GM13976 (cell line): ENCODE measurements at places on chromosomes 3 and 15.

GRCh38 chr3:129520960-129521359 lies 7.5 kb upstream of the RHO start:
- no peak for DNase-seq

- no peak for DNase-seq
These were observed 76.0 kb downstream of the ZNF609 start for GRCh38 chr15:64536244-64536836.

DNA sequence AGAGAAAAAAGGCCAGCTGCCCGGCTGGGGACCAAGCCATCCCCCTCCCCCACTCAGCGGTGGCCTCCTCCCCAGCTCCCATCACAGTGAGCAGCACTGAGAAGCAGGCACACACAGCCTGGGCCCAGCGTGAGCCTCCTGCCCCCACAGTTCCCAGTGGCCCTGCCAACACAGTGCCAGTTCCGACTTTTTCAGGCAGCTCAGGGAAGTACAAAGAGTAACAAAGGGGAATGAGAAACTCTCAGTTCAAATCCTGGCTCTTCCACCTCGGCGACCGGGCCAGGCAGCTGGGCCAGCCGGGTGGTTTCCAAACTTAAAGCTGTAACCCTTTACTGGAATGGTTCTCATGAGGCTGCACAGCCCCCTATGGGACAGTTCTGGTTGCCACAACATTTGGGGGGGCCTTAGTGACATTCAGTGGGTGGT lies 18.5 kb downstream of the TNK2 start:
- no peak for DNase-seq

DNA sequence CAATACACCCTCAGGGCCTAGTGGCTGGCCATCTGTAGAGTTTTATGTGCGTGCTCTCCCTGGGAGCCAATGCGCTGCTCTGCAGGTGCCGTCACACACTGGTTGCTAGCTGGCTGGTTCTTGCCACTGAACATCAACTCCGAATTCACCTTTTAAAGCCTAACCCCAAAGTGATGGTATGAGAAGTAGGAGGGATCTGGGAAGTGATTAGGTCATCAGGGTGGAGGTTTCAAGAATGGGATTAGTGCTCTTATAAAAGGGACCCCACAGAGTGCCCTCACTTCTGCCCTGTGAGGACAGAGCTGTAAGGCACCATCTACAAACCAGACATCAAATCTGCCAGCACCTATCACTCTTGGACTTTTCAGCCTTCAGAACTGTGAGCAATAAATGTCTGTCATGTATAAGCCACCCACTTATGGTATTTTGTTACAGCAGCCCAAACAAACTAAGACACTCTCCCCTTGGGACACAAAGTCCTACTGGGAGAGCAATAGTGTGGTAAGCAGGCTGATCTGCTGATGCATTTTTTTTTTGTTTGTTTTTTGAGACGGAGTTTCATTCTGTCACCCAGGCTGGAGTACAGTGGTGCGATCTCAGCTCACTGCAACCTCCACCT lies 20.3 kb downstream of the RGMA start:
- no peak for DNase-seq

DNA sequence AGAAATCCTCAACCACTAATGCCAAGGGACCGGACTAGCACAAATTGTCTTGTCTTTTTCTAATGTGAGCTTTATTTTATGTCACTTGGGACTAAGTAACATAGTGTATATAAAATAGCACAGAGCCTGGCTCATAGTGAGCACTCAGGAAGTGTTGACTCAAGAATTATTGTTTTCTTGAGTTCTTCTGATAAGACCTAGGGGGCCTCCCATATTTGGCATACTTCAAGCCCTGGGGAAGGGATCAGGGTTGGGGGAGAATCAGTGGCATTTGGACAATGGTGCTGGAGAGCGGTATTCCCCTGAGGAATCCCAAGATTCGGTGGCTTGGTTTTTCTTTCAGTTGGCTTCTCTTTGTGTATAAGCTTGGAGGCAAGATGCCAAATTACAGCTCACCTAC lies 19.4 kb downstream of the ZNF80 start:
- no peak for DNase-seq

DNA sequence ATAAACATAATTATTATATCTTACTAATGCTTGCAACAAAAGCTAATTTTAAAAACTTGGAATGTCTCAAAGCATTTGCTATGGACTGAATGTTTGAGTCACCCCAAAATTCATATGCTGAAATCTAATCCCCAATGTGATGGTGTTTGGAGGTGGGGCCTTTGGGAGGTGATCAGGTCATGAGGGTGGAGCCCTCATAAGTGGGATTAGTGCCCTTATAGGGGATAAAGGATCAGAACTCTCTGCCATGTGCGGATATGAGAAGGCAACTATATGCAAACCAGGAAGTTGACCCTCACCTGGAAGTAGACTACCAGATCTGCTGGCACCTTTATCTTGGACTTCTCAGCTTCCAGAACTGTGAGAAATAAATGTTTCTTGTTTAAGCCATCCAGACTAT lies 137.7 kb downstream of the LIPC start:
- DNase-seq, result no peak

- DNase-seq, result peak; percentile 73
These were observed 376 bp downstream of the KPNA4 start for GRCh38 chr3:160564949-160565441.

DNA sequence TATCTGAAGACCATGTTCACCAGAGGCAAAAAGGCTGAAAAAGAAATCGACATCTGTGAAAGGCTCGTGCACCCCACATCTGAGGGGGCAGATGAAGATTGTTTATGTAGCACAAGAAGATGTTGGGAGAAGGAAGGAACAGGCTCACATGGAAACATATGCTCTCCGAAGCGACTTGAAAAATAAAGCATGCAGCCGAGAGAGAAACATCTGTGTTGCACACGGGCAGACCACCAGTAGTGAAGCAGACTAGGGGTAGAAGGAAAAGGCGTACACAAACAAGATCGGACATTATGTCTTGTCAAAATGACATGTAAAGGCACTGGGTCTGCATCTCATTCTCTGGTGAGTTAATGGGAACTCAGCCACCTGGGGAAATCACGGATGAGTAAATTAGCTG lies 356.5 kb downstream of the ZIC4 start:
- no peak for DNase-seq

DNA sequence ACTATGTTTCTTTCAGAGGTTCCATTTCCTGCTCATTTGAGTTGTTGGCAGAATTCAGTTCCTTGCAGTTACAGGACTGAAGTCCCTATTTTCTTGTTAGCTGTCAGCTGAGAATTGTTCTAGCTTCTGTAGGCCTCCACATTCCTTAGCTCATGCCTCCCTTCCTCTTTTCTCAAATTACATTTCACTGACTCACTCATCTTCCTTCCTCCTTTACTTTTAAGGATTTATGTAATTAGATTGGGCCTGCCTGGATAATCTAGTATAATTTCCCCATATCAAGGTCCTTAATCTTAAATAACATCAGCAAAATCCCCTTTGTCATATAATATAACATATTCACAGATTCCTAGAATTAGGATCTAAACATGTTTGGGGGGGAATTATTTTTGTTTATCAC lies 40.6 kb upstream of the RBMS3 start:
- DNase-seq, result no peak

DNA sequence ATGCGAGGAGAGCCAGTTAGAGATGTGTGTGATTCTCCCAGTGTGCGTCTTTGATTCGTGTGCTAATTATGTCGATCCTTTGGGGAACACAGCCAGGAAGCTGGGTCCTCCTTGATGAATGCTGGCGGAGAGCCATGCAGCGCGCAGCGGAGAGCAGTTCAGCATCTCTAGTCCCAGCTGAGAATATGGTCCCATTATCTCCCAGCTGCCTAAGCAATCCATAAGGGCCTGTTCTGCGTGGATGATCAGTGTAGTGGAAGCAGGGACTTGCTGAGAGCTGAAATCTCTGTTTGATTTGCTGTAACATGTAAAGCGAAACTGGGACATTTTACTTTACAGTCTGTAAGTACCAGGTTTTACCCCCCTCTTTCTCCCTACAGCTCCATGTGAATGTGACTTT lies 412.7 kb downstream of the CNTN4 start:
- no peak for DNase-seq

- no peak for DNase-seq
These were observed 19.4 kb downstream of the CA12 start for GRCh38 chr15:63362196-63362595.

- DNase-seq, result no peak
These were observed 5.6 kb upstream of the MUC20 start for GRCh38 chr3:195715134-195715533.

GRCh38 chr15:70672081-70672480 lies 91.3 kb downstream of the UACA start:
- peak; percentile 30 for DNase-seq
